Omental fat pad (tissue), 4 donors: ENCODE measurements at places on chromosomes 7 and 10. TPM values are rescaled to one million over a fixed set of nuclear protein-coding genes. Genes with fewer than 3 reads are reported as not detected.

Gene CDH23
- 41.9 TPM for total RNA-seq

DNA sequence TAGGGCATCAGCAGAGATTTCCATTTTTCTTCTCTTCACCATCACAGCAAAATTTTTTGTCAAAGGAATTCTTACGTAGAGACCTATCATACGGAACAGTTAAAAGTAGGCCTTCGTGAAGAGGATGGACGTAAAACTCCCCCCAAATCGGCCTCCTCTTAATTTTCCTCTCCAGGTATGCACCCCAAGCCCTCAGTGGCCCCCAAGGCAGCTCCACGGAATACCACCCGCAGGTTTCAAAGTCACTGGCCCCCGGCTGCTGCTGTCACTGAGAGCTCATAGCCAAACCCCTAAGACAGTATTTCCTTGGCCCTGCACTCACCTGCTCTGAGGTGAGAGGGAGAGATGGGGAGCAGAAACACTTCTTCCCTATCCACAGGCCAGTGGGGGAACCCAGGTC is 8.8 kb downstream of the PODXL start:
- no peak for DNase-seq

Gene PLA2G12B
- not detected for total RNA-seq

DNA sequence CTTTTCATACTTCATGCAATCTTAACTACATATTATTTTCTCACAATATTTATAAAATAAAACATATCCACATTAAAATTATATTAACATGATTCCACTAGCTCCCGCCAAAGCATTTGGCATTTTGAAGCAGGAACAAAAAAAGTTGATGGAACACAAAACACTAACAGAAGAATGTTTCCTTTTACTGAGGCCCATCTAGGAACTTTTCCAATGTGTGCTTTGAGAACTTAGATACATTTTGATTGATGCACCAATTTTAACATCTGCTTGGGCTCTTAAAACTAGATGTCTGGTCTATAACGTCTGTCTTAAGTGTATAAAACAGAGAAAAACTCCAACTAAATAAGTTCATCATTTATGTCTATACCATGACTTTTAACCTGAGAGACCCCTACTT is 1214.8 kb downstream of the SORCS1 start:
- DNase-seq, result no peak

GRCh38 chr10:119283387-119283786 is 76.0 kb downstream of the GRK5 start:
- no peak for DNase-seq
